GM23248 (cell line): ENCODE measurements at places on chromosomes 11 and 22. TPM values are rescaled to one million over a fixed set of nuclear protein-coding genes. Genes with fewer than 3 reads are reported as not detected.

DNA sequence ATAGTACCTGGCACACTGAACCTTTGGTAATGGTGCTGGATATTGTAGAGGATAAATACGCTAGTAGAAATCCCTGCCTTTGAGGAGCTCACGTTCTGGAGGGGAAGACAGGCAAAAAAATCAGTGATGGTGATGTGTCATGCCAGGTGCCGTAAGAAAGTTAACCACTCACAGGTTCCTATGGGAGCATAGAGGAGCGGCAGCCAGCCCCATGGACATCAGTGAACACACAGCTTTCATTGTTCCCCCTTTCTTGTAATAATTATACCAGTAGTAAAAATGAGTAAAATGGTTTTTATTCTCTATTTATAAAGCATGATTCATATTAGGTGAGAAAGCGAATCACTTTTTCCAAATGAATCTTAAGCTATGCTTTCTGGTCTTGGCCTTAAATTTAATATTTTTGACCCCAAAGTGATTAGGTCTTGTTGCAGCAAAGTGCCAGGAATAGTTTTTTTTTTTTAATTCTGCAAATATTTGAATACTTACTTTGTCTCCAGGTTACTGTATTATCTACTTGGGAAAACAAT is 57.9 kb downstream of the UVRAG start:
- peak; percentile 10 for DNase-seq

GRCh38 chr11:121406291-121406690 is 45.8 kb upstream of the SORL1 start:
- DNase-seq, result no peak

DNA sequence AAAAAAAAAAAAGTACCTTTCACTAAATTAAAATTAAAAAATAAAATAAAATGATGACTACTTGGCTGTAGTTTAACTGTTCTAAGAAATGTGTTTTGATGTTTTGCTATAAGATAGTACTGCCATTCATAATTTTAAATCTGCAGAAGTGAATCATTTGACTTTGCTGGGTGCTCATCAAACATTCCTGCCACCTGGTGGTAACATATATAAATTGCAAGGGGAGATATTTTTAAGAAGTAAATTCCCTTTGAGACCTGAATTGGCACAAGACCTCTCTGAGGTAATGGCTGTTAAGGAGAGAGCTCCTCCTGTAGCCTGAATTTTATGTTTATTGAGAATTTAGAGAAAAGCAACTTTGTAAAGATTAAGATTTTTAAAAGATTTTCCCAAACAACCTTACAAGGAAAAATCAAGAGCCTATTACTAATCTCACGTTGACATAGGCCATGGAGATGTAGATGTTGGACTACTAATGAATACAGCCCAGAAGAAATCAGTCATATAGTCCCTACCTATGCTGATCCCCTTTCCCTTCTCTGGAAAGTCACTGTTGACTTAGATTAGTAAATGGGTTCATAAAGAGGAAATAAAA is 11.9 kb upstream of the NARS2 start:
- DNase-seq, result peak; percentile 30

DNA sequence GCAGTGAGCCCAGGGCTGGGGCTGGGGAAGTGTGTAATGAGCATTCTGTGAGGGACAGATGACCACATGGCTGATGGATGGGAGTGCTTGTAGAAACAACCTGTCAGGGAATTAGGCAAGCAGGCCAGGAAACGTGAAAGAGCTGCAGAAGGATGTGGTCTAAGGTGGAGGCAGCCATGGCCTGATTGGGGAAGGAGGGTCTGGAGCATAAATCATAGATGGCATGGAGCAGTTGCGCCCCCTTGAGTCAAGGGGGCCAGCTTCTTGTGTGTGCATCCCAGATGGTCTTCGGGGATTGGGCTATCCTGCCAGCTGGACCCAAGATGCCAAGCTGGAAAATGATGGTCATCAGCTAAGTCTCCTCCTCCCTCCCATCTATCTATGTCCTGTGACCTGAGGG is 119.4 kb upstream of the CLPB start:
- DNase-seq, result no peak

GRCh38 chr22:42699976-42700352 is 20.7 kb downstream of the A4GALT start:
- DNase-seq, result no peak

DNA sequence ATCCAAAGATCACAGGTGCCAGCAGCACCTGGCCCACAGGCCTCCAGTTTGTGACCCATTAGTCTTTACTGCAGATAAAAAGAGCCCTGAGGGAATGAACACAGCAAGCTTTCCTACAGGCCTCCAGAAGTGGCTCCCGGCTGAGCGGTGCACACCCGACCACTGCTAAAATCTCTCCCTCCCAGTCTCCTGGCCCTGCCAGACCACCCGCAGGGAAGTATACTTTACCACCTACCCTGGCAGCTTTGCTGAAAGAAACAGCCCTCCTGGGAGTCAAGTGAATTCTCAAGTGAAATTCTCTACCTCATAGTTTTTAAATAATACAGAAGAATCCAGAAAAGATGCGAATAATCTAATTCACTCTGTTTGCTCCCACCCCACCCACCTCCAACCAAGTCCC is 15.4 kb upstream of the MTNR1B start:
- DNase-seq, result no peak

DNA sequence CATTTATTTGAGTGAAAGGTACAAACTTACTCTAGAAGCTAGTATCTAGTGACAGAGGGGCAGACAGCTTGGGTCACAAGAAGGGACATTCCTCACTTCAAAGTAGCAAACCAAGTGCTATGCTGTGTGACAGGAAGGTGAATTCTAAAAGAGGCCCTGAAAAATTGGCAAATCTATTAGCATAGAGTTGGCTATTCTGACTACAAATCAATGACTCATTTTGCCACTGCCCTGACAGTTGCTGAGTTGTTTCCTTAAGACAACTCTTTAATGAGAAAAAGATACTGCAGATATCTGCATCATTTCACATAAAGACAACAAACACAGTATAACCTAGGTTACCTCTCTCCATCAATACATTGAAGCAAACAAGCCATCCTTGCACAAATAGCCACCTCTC is 524.0 kb upstream of the LRRC4C start:
- no peak for DNase-seq

- DNase-seq, result no peak
These were observed 12.2 kb upstream of the TPP1 start for GRCh38 chr11:6631361-6631890.

DNA sequence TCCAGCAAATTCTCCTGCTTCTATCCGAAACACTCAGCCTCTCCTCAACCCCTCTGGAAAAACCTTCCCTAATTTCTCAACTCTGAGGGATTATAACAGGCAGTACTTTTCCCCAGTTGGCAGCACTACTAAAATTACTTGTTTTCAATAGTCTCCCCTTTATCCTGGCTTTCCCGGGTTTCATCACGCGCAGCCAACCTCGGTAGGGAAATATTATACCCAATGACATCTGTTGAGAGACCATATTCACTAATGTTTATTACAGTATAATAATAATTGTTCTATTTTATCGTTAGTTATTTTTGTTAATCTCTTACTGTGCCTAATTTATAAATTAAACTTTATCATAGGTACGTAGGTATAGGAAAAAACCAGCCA is 330 bp upstream of the POLD3 start:
- DNase-seq, result peak; percentile 49

- no peak for DNase-seq
These were observed 348.1 kb downstream of the BRD1 start for GRCh38 chr22:49479566-49479965.

- no peak for DNase-seq
These were observed 84.2 kb downstream of the PHF21B start for GRCh38 chr22:44925465-44926123.

- no peak for DNase-seq
These were observed 8.7 kb downstream of the SBF2 start for GRCh38 chr11:10285148-10285802.

DNA sequence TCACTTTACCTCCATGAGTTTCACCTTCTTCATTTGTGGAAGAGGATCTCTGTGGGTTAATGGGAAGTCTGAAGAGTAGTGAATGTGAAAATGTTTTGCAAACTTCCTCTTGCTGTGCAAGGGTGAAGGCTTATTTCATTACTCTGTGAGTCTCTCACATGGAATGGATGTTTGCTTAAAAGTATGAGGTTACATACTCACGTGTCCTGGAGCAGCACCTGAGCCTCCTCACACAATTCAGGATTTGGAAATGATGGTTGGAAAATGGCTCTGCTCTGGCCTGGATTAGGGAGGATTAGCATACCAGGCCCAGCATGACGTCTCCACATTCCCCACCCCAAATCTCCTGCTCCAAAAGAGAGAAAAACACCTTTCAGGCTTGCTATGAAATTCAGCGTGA is 4.8 kb downstream of the GRAMD1B start:
- no peak for DNase-seq

DNA sequence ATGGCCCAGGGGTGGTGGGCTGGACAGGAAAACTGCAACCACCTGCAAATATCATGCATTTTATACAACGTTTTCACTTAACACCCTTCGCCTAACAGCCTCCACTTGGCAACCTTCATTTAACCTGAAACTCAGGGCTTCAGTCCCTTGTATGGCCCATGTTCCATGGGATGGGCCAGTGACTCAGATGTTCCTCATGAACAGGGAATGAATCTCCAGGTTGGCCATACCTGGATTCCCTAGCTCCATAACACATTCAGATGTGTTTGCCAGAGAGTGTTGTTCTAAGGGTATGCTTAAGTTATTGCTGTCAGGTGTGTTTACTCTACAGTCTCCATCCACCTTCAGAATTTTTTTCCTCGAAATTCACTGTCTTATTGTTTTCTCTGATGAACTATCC is 316.9 kb downstream of the JRKL start:
- DNase-seq, result no peak

GRCh38 chr11:46345131-46345597 is 2.1 kb upstream of the DGKZ start:
- DNase-seq, result no peak

DNA sequence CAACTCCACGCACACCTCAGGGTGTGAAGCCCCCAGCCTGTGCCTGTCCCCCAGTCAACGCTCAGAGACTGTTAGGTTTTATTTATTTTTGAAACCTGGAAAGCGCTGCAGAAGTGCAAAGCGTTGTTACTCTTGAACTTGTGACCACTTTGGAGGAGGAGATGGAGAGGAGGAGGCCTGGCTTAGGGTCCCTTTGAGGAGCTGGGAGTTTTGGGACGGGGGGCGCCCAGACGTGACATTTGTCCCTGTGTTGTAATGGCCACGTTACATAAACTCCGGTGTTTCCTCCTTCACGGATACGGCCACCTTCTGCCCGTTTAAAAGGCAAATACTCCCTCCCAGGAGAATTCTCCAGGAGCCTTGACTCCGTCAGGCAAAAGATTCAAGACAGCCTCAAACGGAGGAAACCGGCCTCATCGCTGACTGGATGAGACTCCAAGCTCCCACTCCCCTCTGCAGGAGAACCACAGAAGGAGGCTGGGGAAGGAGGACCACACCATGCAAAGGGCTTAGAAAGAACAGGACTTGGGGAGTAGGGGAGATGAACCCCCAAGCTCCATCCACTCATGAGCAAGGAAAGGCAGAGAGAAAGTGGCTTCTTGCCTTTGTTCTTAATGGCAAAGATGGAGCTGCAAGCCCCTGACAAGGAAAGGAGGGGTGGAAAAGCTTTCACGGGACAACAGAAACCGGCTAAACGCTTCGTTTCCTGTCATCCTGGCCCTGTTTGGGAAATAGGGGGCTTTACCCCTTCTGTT is 630 bp downstream of the PIK3IP1 start:
- DNase-seq, result peak; percentile 60

DNA sequence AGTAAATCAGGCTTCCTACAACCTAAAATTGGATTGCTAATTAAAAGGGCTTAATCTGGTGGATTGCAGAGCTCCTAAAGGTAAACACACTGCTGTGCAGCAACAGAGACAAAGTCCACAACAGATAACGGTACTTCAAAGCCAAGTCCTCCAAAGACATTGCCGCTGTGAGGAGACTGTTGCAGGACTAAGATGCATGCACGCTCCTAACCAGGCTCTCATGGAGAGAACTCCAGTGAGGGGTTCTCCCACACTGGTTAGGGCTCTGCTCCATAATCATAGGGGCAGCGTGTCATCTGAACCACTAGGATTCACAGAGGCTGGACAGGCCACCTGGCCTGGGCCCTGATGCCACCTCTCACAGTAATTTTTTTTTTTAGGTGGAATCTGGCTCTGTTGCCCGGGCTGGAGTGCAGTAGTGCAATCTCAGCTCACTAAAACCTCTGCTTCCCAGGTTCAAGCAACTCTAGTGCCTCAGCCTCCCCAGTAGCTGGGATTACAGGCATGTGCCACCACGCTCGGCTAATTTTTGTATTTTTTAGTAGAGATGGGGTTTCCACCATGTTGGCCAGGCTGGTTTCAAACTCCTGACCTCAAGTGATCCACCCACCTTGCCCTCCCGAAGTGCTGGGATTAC is 56.9 kb upstream of the ARFGAP3 start:
- no peak for DNase-seq

CD3D gene
- total RNA-seq, result not detected in 2 replicates

FXYD6 gene
- not detected in 2 replicates for total RNA-seq

CDC42EP2 gene
- 32.1 and 32.6 TPM in 2 replicates for total RNA-seq
